ENCODE measurements at places on chromosomes 12 and 14.

DNA sequence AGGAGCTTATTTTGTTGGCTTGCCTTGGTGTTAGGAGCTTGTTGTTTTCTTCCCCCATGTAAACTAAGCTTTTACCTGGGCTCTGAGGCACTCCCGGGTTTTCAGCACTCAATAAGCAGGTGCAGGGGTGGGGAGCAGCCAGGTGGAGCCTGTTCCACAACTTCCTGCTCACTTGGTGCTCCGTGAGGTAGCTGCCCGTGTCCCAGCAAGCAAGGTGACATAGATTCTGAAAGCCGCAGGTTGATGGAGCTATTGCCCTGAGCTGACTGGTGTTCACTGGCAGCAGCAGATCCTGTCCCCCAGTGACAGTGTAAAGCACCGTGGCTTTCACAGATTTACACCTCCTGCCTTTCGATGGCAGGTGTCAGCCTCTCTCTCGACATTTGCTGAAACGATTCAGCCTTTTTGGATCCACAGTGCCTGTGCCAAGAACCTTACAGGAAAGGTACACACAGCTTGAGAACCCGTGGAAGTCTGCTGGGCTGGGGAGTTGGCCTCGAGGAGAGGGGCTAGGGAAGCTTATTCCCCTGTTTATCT, 295.7 kb upstream of the FKBP4 start:
- no peak for DNase-seq

DNA sequence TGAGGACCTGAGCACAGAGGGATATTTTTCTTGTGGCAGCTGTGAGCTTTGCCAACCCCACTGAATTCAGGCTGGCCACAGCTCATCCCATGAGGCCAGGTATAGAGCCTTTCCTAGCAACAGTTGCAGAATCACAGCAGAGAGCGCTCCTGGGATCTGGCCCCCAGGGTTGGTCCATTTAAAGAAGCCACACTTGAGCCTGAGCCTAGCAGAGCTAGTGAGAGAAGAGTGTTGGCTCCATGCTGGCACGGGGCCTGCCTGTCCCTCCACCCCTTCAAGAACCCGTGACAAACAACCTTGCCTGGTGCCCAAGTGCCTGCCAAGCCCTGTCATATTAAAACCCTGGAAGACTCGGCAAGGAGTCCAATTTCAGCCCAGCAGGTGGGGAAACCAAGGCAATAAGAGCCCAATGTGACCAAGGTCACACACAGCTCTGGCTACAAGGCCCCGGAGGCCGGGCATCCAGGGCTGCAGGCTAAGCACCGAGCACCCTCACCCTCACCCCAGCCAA, 91.6 kb downstream of the LRRC74A start:
- DNase-seq: no peak

DNA sequence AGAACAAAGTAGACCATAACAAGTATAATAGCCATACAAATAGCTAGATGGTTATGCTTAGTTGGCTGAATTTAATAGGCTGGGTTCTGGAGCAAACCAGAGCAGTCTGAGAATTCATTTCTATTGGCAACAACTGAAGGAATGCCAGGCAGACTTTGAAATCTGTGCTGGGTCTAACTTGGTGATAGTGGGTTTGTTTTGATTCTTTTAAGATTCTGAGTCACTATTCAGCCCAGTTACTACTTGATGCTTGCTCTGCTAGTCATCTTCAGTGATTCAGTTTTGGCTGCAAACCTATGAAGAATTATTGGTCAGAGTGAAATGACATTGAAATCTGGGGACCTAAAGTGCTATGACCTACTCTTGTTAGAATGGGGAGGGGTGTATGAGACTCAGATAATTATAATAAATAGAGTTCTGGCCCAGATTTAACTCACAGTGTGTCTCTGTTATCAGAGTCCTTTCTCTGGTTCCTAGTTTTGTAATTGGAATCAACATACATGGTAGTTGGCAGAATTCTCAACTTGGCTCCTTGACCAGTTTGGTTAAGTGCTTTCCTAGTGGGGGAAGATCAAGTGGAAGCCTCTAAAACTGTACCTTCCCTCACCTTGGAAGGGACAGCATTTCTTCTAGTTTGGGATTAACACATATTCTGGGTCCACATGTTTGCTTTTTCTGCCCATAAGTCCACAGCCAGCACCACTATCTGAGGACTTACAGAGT, 43.5 kb downstream of the MNAT1 start:
- no peak for DNase-seq

GRCh38 chr14:71905860-71906259, 26.4 kb upstream of the RGS6 start:
- DNase-seq: no peak

DNA sequence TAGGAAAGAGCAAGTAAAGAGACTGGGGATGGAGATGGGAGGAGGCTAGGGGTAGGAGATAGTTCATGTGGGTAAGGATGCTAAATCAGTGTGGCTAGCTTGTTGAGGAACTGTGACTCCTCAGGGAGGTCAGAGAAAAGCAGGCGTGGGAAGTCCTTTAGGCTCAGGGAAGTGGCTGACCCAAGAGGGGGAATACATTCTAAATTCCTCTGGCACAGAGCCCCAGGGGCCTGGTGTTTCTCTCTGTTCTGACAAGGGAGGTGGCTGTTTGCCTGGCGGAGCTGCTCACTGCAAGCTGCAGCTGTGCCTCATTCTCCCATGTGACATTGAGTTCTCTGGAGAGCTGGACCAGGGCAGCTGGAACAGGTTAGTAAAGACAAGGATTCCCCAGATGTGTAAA, 152.2 kb upstream of the SLC38A2 start:
- no peak for DNase-seq

- no peak for DNase-seq
These were observed 544 bp downstream of the ABCD4 start for GRCh38 chr14:74302152-74302628.

DNA sequence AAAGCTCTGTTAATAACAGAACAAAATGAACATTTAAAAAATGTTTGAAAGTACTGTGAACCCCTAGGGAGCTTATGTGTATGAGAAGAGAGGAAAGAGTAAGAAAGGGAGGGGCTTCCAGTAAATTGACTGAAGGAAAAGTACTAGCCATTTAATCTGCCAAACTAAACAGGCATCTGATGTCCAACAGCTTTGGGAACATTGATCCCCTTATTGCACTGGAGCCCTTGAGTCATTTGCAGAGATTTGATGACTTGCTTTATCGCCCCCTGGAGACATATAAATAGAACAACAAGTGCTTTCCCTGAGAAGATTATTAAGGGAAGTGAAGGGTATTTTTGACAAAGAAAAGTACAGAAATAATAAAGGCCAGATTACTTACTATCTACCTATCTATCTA, 319.3 kb upstream of the NOVA1 start:
- no peak for DNase-seq

- DNase-seq: no peak
These were observed 1.8 kb upstream of the FBXO21 start for GRCh38 chr12:117192057-117192456.

DNA sequence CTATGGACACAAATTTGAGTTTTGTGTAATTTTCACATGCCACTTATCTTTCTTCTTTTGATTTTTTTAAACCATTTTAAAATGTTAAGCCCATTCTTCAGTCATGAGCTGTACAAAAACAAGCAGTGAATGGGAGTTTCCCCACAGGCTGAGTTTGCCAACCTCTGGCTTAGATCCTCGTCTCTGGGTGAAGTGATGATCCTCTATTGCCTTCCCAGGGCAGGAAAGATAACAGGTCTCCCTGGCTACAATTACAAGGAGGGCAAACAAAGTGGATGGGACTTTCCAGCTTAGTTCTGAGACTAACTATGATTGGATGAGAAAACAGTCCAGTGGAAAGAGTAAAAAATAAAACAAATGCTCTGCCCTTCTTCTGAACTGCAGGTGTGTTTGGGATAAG, 203.7 kb downstream of the SPTSSA start:
- no peak for DNase-seq

- no peak for DNase-seq
These were observed 184.7 kb downstream of the TMX1 start for GRCh38 chr14:51424561-51425251.

- DNase-seq: no peak
These were observed 140.6 kb downstream of the EGLN3 start for GRCh38 chr14:33810308-33810707.

GRCh38 chr12:21118760-21119159, 12.2 kb upstream of the SLCO1B1 start:
- no peak for DNase-seq

DNA sequence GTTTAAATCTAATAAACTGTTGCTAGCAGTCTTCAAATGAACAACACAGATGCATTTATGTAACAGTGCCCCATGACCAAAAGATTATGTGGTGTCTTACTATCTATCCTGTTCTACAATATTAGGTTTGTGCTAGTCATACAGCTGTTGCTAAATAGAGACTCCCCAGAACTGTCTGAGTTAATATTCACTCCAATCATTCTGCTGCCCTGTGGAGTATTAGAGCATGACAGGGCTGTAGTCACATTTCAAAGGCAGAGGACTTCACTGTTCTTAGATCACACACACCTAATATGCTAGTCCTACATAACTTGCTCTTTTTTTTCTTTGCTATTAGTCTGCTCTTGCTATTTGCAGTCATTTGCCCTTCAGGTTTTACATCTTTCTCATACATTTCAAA, 157.6 kb upstream of the MDGA2 start:
- DNase-seq: no peak

- DNase-seq: no peak
These were observed 155.5 kb downstream of the PRKCH start for GRCh38 chr14:61476754-61477410.

DNA sequence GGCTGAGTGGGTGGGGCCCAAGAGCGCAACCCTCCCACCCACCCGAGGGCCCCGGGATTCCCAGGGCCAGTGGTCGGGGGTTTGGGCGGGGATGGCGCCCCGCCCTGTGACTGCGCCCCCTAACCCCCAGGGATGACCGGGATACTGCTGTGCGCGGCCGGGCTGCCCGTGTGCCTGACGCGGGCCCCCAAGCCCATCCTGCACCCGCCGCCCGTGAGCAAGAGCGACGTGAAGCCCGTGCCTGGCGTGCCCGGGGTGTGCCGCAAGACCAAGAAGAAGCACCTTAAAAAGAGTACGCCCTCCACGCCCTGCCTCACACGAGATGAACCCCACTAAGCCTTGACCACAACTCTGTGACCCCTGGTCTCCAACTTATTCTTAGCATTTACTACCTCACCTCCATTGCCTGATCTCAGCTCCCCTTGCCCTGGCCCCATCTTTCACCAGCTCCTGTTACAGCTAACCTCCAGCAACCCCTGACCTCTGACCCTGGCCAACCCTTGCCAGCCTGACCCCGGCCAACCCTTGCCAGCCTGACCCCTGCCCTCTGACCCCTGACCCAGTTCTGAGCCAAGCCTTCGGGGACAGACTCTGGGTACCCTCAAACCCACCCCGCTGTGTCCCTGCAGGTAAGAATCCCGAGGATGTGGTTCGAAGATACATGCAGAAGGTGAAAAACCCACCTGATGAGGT, 37.0 kb downstream of the DTX1 start:
- no peak for DNase-seq

- no peak for DNase-seq
These were observed 13.0 kb upstream of the PYGL start for GRCh38 chr14:50957296-50957695.

GRCh38 chr14:38835874-38836273, 267.2 kb downstream of the SEC23A start:
- DNase-seq: no peak

- no peak for DNase-seq
These were observed 81.2 kb downstream of the BMP4 start for GRCh38 chr14:53875324-53875897.

DNA sequence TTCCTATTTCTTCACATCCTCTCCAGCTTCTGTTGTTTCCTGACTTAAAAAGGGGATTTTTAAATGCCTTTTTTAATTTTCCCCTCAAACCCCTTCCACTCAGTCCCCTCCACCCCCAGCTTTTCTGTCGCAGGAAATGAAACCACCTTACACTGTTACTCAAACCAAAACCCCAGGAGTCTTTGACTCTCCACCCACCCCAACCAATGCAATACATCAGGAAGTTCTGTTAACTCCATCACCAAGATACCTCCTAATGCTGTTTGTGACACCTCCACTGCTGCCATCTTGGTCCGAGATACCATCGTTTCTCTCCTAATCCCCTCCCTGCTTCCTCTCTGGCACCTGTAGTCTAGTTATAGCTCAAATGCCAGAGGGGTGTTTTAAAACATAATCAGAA, 25.4 kb upstream of the CPM start:
- no peak for DNase-seq

DNA sequence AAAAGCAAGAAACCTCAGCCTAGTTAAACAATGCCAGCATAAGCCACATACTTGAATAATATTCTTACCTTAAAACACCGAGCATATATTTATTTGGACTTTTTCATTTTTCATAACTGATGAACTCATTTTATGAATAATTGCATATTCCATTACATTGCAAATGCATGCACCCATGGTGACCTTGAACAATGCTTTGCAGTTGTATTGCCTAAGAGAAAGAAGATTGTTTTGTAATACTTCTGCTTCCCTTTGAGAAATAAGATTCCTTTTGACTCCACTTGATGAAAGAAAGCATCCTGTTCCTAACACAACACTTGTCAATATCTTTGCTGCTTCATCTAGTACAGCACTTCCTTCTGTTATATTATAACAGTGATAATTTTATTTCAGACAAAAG, 1182.2 kb downstream of the FLRT2 start:
- no peak for DNase-seq

DNA sequence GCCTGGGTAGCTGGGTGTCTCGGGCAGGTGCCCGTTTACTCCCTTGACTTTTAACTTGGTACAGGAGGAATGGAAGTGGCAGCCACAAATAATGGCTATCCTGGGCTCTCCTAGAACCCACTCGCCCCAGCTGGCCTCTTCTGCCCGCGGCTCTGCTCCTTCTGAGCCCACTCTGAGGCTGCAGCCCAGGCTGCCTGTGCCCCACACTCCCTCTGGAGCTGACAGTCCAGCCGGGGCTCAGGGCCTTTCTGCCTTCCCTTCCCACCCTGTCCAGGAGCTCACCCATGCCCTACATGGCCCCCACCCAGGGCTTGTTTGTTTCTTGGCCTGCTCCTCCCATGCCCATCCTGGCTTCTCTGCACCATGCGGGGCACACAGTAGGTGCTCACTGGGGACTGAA, 15.6 kb downstream of the ZNF839 start:
- no peak for DNase-seq

DNA sequence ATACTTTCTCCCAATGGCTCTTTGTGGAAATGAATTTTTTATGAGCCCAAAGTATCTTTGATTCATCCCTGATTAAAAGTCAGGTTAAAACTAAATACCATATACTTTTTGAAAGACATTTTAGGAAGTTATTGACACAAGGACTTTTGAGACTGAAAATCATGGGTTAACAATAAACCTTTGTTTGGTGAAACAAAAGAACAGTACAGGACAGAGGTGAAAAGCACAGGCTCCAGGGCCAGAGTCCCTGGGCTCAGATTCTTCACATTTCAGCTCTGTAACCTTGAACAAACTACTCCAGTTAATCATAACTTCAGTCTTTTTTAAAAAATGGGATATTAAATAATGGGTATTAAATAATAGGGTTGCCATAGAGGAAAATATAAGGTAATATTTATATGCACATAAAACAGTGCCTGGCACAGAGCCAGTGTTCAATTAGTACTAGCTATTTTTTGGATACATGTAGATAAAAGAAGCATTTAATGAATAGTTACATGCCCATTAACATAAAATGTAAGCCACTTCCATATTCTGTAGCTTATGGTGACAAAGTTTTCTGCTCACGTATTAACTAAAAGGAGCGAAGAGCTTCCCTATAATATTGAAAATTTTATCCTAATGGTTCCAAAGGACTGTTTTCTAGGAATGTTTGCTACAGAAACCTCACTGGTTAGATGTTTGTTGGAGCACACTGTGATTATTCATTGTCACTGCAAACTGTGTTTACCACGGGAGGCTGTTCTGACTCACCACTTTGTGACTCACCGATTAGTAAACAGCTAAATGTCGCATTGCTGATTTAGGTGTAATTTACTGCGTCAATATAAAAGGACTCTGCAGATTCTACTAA, 255.4 kb downstream of the DAD1 start:
- DNase-seq: no peak

All from substantia nigra (tissue), 51 donors.